Renal cortex interstitium (tissue), 15 donors: ENCODE measurements at places on chromosomes 4 and X. TPM values are rescaled to one million over a fixed set of nuclear protein-coding genes. Genes with fewer than 3 reads are reported as not detected.
A peak's percentile ranks its signal among the peaks of the same experiment; 100 is the strongest.

Gene FDCSP
- 0.82 TPM for polyA plus RNA-seq

- no peak for DNase-seq
These were observed 223.4 kb upstream of the ATOH1 start for GRCh38 chr4:93605163-93605562.

DNA sequence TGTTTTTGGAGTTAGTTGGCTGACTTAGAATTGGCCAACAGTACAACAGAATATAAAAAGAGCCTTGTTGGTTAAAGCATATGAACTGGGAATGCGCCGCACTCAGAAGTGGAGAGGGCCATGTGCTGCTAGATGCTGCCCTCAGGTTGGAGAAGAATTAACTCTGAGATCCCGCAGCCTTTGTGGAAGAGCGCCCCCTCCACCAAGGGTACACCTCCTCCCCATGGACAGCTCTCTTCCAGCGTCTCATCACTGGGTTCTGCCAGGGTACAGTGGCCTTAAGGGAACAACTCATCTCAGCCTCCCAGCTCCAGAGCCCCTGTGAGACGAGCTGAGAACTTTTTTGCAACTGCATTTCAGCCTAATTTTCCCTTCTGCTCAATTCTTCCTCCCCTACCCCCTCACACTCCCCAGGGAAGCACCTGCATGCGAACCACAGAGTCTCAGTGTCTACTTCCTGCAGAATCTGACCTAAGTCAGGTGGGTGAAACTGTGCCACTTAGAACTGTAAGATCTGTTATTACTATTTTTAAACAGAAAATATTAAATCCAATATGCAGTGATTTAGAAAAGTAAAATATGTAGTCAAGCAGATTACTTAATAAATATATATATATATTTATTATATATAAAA, 380.6 kb downstream of the RAB28 start:
- no peak for DNase-seq

- DNase-seq, result no peak
These were observed 748.6 kb downstream of the CCSER1 start for GRCh38 chr4:90875791-90876190.

GRCh38 chrX:20913760-20914159, 460.5 kb upstream of the CNKSR2 start:
- DNase-seq, result peak; percentile 19

- no peak for DNase-seq
These were observed 2.1 kb upstream of the IL9R start for GRCh38 chrX:155995321-155995875.

GRCh38 chr4:172786039-172786792, 382.4 kb upstream of the GALNT7 start:
- no peak for DNase-seq

GRCh38 chr4:33467291-33467690, 2747.1 kb downstream of the PCDH7 start:
- DNase-seq, result no peak

- DNase-seq, result no peak
These were observed 5.0 kb upstream of the PPID start for GRCh38 chr4:158728236-158728635.

GRCh38 chrX:118115953-118116712, 477 bp downstream of the KLHL13 start:
- DNase-seq, result no peak

Gene RIPPLY1
- 3.0 TPM for polyA plus RNA-seq

Gene KLB
- polyA plus RNA-seq, result 0.22 TPM

DNA sequence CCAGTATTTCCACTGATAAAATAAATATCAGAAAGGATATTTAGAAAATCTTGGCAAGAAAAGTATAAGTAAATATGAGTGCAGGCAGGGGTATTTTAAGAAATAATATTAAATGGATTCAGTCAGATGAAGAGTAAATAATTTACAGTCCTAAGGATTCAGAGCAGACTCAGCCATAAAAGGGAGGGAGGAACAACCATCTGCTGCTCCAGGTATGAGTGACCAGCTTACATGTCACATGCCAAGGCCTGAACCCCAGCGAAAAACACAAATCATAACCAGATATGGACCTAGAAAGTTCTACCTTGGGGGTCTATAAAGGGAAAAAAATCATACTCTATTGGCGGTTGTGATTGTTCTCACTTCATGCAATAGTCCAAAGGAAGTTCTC, 166.8 kb downstream of the COL4A6 start:
- no peak for DNase-seq

Gene AFM
- 13.9 TPM for polyA plus RNA-seq

Gene PLS3
- polyA plus RNA-seq, result 233 TPM

- no peak for DNase-seq
These were observed 323.0 kb downstream of the INPP4B start for GRCh38 chr4:142523111-142523510.

- no peak for DNase-seq
These were observed 16.7 kb upstream of the HAND2 start for GRCh38 chr4:173546776-173547175.

DNA sequence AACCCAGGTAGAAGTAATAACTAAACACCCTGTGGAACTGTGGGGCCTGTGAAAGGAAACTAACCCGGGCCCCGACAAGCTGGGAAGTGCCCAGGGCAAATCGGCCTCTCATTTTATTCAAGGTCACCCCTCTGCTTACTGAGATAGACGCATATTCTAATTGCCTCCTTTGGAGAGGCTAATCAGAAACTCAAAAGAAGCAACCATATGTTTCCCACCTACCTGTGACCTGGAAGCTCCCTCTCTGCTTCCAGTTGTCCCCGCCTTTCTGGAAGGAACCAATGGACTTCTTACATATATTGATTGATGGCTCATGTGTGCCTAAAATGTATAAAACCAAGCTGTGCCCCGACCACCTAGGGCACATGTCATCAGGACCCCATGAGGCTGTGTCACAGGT, 23.1 kb upstream of the DHRSX start:
- DNase-seq, result no peak

DNA sequence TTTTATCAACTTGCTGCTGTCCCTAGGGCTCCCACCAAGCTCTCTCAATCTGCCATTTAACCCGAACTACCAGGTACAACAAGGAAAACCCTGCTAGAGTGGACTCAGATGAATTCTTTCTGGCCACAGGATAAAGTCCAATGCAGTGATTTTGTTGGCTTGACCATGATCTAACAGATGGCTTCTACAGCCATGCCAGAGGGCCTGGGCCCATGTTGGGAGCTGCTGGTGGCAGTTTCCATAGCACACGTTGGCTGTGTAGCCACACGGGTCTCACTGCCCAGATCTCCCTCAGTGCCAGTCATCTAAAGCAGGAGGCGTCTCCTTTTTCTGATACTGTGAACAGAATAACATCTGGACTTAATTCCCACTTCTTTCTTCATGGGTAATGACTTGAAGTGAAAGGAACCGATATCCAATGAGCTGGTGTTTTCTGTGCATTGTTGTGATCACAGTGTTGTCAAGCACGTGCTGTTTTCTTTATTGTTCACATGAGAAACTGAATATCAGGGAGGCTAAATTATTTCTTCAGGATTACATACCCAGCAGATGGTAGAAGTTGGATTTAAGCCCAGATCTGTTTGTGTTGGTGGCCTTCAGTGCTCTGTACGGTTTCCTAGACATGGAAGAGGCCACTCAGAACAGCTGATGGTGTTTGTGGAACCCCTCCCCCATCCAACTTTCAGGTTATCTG, 85.2 kb upstream of the CLCN4 start:
- DNase-seq, result no peak

Gene NDUFA1
- 150 TPM for polyA plus RNA-seq

Gene TGIF2LX
- not detected for polyA plus RNA-seq

- DNase-seq, result no peak
These were observed 43.8 kb upstream of the CPEB2 start for GRCh38 chr4:14958436-14958835.

- DNase-seq, result no peak
These were observed 10.8 kb upstream of the HADH start for GRCh38 chr4:107978716-107979451.
